ENCODE measurements at places on chromosomes 1 and 21.

GRCh38 chr1:3525551-3526482, 71.4 kb downstream of the ARHGEF16 start:
- no peak for DNase-seq

- DNase-seq: no peak
Observed at GRCh38 chr1:217322834-217323233, 308.1 kb downstream of the GPATCH2 start.

- no peak for DNase-seq
Observed at GRCh38 chr1:70910013-70910412, 137.6 kb downstream of the PTGER3 start.

- no peak for DNase-seq
Observed at GRCh38 chr1:46675549-46676314, 4.1 kb downstream of the TEX38 start.

DNA sequence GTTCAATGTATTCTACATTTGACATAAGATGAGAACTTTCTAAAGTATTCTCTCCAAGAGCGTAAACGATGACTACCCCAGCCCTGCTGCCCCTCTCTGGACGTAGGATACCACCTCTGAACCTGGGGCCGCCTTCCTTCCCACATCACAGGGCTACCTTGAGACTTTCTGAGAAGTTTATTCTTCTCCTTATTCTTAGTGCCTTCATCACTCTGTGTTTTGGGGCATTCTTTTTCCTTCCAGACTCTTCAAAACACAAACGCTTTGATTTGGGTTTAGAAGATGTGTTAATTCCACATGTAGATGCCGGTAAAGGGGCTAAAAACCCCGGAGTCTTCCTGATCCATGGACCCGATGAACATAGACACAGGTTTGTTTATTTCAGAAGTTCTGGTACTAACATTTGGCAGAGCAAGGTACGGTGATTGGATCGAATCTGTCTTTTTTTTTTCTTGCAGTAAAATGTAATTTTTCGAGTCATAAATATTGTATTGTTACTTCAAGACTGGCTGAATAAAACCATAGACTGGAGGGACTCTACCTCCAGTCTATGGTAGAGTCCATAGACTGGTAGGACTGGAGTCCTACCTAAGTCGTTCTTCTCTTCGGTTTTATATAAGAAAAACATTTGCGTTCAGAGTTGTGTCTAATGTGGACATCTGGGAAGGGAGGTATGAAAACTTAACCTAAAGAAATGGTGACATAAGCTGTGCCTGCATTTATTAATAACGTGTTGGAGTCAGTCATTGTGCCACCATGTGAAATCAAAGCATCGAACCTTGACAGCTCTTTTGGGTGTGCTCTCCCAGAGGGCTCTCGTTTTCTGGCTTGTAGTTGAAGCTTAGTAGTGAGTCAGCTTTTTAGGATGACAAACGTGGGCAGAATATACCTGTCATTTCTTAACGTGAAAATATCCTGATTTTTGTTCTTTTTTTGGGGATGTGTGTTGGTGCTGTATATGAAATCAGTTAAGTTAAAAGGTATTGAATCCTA, 1.2 kb downstream of the MAN1A2 start:
- DNase-seq: no peak

DNA sequence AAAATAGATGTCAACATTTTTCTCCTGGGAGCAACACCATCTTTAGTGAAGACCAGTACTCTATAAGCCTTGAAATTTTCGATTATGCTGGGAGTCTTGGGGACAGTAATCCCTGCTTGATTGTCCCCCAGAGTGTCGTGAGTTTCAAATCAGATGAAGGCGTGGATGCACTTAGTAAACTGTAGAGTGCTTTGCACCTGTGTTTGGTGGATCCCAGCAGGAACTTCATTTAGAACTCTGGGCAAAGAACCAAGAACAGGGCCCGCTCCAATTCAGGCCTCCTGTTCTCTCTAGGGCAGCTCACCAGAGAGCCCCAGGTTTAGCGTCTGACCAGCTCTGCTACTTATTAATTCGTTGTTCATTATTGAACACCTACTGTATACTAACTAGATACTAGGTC, 1.5 kb downstream of the GPX7 start:
- no peak for DNase-seq

- no peak for DNase-seq
Observed at GRCh38 chr1:156493742-156494141, 6.8 kb downstream of the MEF2D start.

GRCh38 chr1:230068952-230069684, 2.1 kb downstream of the GALNT2 start:
- no peak for DNase-seq

- peak; percentile 55 for DNase-seq
Observed at GRCh38 chr1:198620951-198621824, 17.7 kb upstream of the PTPRC start.

DNA sequence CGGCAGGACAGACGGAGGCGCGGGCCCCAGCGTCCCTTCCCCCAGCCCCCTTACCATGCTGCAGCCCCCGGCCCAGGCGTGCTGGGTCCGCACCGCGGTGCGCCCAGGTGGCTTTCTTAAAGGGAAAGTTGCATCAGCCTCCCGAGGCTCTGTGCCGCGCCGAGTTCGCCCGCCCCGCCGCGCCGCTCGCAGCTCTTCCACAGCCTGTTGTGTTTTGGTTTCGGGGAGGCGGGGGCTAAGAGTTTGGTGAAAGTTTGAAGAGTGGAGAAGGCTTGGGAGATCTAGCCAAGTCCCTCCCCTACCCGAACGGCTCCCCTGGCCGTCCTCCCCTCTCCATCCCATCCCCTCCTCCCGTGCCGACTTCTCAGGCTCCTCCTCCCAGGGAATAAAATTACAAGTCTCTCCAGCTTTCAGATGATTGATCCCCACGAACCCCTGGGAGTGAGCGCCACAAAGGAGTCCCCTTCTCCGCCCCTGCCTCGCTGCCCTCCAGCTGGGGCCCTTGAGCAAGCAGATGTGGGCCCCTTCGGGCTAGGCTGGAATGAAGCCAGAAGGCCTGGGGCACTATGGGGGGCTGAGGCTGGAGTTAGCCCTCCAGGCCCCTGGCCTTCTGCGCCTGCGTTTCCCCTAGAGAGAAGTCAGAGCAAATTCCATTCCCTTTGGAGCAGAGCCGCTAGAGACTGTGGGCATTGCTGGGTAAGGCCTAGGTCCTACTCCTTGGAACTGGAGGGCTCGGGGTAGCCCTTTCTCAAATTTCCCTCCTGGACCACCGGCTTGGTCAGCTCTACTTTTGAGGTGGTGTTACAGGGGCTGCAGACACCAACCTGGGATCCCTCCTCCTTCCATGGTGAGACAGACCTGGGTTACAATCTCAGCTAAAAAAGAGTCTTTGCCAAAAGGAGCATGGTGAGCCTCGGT, at the start of gene SLC6A9:
SLC6A9 (minus strand) TSS at position 211 of the 918 bp plus-strand sequence. CDS start 7,185 bp downstream, outside the sequence.
- no peak for DNase-seq

DNA sequence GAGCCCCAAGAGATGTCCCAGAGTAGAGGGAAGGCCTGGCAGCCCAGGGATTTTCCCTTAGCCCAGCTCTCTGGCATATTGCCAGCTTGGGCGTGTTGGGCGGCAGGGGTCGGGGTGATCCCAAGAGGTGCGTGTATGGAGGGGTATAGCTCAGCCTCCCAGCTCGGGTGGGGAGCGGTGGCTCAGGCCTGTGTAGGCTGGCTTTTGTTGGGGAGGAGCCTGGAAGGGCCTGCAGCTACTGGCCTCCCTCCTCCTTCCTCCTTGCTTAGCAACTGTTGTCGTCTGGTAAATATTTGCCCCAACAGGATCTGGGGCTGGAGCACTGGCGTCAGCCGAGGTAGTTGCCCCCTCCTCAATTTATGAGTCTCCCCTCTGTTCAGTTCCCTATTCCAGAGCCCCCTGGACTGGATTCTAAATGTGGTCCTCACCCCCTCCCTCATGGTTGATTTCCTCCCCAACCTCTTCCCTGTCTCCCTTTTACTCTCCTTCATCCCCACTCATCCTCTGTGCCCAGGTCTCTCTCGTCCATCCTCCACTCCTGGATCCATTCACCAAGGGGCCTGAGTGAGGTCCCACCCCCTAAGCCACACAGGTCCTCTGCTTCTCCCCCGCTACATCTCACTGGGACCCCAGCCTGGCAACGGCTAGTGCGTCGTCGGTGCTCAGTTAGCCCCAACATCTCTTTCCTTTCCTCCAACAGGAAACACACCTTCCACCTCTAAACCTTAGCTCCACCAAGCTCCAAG, 10.3 kb upstream of the LMNA start:
- no peak for DNase-seq

GRCh38 chr1:209815931-209816341, 10.0 kb upstream of the IRF6 start:
- DNase-seq: no peak
